Activated CD8-positive, alpha-beta memory T cell treated with anti-CD3 and anti-CD28 coated beads, Interleukin-2, amount 10 ng/mL, durations not matched to agents 7 days and 5 days (primary cell): ENCODE measurements at places on chromosomes 12 and 14. TPM values are rescaled to one million over a fixed set of nuclear protein-coding genes. Genes with fewer than 3 reads are reported as not detected.

CKAP4 gene
- total RNA-seq = 3.7 TPM

FAM90A1 gene
- 0.14 TPM for total RNA-seq

FBXO21 gene
- total RNA-seq = 26.2 TPM

- no peak for DNase-seq
These were observed 49.2 kb upstream of the PLXNC1 start for GRCh38 chr12:94099191-94099590.

- no peak for DNase-seq
These were observed 202.6 kb upstream of the ALG10B start for GRCh38 chr12:38113991-38114390.

DNA sequence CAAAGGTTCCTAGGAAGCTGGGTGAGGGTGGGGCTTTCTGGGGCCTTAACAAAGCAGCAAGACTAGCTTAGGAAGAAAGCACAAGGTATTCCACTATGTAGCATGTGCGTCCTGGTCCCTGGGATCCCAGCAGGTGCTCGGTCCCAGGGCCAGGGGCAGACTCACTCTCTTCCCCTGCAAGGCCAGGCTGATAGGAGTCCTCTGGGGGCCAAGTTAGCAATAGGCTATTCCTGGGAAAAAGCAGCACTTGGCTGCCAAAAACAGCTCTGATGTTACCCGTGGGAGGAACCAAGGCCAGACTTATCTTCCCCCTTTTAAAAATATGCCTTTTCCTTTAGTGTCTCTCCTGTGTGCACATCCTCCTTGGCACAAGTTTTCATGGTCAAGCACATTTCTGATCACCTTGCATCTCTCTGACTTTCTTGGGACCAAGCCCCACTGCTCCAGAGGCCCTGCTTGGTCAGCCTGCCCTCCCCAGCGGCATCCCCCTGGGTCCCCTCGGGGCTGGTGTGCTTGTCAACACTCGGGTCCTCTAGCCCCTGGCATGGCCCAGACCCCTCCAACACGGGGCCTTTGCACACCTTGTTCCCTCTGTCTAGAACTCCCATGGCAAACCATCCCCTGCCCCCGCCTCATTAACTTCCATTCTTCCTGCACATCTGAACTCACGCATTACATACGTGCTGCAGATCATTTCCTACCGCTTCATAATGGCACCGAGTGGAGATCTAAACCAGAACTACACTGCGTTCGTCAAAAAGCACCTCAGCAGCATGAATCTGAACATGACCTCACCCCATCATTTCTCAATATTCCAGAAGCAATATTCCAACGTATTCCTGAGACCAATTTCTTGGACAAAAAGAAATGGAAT is 21.9 kb downstream of the CCDC92 start:
- peak; percentile 31 for DNase-seq

- no peak for DNase-seq
These were observed 257.3 kb upstream of the LRFN5 start for GRCh38 chr14:41349289-41349910.

DNA sequence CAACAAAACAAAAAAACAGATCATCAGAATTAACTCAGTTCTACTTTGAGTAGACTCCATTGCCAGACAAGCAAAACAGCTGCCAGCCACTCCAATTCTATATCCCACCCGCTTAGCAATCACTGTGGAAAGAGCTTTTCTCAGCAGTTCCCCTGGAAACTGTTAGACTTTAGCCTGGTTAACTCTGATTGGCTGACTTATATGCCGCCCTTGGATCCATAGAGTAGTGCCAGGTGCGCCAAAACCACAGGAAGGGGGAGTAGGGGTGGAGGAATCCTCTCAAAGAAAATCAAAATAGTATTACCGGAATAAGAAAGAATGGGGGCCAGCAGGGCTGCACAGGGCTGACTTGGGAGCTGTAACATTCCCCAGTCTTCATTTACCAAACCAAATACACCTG is 5.4 kb upstream of the EML5 start:
- DNase-seq = no peak

DNA sequence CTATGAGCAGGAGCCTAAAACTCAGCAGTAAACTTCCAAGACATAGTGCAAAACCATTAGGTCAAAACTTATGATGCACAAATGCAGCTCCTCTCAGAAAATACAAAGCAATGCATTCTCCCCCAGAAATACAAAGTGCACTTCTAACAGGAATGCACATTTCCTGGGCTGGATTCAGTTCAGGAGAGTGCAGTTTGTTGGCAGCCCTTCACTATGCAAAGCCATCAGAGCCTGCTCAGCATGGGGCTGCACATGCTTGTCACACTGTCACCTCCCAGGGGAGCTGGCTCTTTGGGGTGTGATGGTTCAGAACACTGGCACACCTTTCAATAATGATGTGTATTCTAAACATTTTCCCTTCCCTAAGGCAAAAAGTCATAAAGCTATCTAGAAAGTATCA is 110.4 kb downstream of the KCNK10 start:
- DNase-seq = no peak

- no peak for DNase-seq
These were observed 352.2 kb downstream of the FSCB start for GRCh38 chr14:44154874-44155273.

DNA sequence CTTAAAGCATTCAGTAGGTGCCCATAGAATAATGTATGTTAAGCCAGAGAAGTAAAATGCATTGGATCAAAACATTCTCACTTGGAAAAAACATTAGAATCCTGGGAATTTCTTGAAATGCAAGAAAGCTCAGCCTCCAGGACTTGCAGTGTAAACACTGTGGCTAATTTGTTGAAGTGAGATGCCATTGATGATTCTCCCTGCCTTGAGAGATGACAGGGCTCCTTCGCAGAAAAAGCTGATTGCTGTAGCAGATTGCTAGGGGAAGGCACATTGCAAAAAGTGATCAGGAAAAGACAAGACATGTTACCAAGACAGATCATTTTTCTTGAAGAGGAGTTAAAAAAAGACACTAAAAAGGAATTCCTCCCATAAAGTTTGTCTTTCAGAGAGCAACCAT is 204.2 kb upstream of the HMGA2 start:
- DNase-seq = no peak
